Left ventricle myocardium superior (tissue), 1 donor: ENCODE measurements at places on chromosomes 5 and 9. TPM values are rescaled to one million over a fixed set of nuclear protein-coding genes. Genes with fewer than 3 reads are reported as not detected.

GRCh38 chr9:77907585-77907984 is 124.0 kb downstream of the GNAQ start:
- no peak for DNase-seq

DNA sequence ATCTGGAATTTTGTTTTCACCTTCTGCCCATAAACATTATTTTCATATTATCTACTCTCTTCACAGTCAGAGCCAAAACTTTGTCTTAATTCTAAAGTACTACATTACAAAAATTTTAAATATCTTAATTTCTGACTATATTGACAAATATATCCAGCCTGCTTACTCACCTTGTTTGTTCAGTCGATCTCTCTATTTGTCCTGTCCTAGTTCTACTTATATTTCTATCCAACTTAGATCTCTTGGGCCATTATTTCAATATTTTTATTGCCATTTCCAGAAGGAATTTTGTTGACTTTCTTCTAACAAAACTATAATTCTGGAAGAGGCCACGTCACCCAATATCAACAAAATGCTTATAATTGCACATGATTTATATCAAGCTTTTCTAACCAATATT is 652.8 kb upstream of the CTNND2 start:
- no peak for DNase-seq

DNA sequence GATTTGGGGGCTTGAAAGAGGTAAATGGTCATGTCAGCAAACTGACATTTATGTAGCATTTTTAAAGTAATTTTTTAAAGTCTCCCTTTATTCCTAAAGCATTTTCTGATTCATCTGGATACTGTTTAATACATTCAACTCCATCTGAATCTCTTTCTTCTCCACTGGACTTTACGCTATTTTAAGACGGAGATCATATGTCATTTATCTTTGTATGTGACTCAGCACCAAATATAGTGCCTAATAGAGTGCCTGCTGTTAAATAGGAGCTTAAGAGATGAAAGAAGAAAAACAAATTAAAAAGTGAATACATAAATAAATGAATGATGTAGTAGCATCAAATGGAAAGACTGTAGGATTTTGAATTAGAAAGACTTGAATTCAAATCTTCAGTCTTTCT is 548.8 kb upstream of the SMC2 start:
- no peak for DNase-seq

- no peak for DNase-seq
These were observed 29.3 kb downstream of the RAD50 start for GRCh38 chr5:132586063-132586462.

- DNase-seq: no peak
These were observed 2.7 kb downstream of the CD274 start for GRCh38 chr9:5453004-5453403.

GRCh38 chr5:39273314-39273954 is 54.1 kb upstream of the FYB1 start:
- no peak for DNase-seq

Gene SPAAR
- total RNA-seq: 9.8 TPM

Gene PROB1
- 56.5 TPM for total RNA-seq

Gene TMEM215
- total RNA-seq: not detected

Gene PRXL2C
- total RNA-seq: 24.5 TPM

Gene SPATA31A3
- total RNA-seq: not detected
